Anterior cingulate cortex (tissue), 58 donors: ENCODE measurements at places on chromosomes 5 and 9.

DNA sequence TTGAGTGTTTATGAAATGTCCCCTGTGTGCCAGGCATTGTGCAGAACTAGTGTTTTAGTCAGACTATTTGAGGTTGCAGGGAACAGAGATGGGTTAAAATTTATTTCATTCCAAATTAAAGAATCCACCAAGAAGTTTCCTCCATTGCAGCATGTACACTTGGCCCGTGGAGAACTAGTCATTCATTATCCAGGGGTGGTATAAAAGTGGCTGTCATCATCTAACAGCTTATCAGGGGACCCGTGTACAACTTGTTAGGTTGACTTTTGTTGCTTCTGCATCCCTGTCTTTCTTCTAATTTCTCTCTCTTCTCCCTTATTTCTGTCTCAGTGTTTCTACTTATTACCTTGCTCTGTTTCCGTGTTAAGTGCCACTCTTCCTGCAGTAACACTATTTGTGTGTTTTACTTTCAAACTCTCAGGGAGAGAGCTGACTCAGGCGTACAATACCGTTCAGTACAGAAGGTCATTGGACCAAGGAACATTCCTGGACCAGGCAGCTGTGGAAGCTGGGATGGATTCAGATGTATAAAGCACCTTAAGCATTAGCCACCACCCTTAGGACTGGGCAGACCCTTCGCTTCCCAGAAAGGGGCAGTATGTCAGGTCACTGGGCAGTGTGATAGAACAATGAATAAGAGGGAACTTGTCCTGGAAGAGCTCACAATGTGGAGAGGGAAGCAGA, 36.1 kb downstream of the MAP3K1 start:
- no peak for DNase-seq

DNA sequence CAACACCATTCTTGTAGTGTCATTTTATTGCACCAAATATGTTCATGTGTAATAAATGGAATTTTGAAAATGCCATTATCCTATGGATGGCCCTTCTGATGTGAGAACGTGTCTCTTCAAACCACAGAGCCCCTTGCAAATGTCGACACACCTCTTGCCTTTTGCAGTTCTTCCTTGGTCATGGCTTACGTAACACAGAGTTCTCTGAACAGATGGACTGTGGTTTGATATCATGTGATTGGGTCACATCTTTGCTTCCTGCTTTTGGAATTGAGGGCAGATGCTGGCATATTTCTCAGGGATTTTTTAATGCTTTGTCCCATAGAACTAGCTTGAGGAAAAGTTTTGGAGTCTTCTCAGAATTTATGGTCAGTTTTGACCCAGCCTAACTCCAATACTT, 4.6 kb downstream of the TGFBR1 start:
- no peak for DNase-seq

GRCh38 chr5:62814991-62815390, 236.4 kb downstream of the LRRC70 start:
- DNase-seq = no peak

- no peak for DNase-seq
Observed at GRCh38 chr9:134071149-134071548, 3.3 kb upstream of the BRD3 start.

DNA sequence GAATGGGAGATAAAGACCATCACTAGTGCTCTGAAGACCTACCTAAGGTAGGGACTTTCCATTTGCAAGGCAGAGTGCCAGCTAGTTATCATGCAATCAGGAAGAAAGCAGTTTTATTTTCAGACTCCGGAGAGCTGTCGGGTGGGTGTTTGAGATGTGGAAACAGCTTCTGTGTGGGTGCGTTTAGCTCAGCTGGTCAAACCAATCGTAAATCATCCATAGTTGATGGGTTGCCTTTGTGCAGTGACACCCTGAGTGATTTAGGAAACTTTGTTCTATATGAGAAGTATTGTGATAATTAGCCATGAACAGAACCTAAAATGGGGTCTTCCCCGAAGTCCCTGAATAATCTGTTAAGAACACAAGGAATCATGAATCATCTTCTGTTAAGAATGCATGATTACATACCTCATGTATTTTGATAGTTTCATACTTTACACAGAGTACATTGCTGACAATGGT, 284.3 kb downstream of the ARHGAP26 start:
- peak; percentile 40 for DNase-seq

DNA sequence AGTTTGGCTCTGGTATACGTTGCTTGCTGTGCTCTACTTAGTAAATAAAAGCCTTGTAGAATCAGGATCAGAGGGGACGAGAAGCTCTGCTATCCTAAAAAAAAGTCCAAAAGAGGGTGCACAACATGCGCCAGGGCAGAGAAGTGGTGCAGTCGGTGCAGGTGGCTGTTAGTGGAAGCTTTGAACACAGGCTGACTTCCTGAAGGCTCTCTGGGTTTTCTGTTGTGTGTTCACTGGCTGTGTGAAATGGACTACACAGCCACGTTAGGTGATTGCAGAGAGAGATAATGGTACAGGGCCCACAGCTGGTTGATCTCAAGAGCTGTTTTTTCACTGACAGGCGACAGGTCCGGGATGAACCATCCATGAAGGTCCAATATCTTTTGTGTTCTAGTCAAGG, 167.4 kb downstream of the TMEM167A start:
- DNase-seq = no peak

- DNase-seq = no peak
Observed at GRCh38 chr9:3243683-3244082, 282.1 kb downstream of the RFX3 start.

GRCh38 chr5:1975406-1975715, 92.6 kb upstream of the IRX4 start:
- DNase-seq = no peak

DNA sequence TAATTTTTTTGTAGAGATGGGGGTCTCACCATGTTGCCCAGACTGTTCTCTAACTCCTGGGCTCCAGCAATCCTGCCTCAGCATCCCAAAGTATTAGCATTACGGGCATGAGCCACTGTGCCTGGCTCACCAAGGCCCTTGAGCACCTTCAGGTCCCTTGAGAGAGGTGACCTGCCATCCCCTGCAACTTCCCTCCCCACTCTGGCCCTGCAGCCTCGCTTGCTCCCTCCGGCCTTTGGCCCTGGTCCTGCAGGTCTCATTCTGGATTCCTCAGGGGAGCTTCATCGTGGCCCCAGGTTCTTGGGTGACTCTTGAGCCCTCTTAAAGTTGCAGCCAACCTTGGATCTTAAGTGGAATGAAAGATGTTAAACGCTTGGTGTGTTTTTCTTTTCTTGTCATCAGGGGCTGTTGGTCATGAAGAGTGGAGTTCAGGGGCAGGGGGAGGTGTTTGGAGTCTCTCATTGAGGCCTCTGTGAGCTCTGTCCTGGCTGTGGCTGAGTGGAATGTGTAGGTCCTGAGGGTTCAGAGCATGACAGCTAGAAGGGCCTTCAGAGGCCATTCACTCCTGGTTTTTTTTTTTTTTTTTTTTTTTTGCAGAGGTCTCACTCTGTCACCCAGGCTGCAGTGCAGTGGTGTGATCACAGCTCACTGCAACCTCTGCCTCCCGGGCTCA, 33.0 kb downstream of the PPARGC1B start:
- no peak for DNase-seq

DNA sequence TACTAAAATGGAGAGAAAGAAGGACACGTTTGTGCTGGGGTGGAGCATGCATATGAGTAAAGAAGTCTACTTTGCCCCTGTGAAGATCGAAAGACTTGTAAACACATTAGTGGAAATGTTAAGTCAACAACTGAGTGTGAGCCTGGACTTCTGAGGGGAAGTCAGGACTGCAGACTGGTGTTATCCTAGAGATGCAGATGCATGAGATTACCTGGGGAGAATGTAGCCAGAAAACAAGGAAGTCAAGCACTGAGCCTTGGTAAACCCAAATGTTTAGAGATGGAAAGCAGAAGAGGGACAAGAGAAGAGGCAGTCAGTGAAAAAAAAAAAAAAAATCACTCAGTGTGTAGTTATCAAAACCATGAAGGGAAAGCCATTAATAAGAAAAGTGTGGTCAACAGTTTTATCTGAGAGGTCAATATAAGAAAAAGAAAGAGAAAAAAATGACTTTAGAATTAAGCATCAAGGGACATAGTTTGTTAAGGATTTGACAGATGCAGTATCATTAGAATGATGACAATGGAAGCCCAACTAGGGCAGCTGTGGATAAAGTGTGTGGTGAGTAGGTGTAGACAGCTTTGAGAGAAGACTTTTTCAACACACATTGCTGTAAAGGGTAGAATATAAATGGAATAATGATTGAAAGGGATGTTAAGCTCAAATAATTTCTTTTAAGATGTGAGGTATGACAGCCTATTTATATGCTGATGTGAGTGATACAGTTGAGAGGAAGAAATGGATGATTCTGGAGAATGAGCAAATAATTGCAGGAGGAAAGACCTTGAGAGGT, 22.2 kb downstream of the JAKMIP2 start:
- DNase-seq = no peak

- DNase-seq = no peak
Observed at GRCh38 chr9:13575558-13575957, 296.1 kb upstream of the MPDZ start.

DNA sequence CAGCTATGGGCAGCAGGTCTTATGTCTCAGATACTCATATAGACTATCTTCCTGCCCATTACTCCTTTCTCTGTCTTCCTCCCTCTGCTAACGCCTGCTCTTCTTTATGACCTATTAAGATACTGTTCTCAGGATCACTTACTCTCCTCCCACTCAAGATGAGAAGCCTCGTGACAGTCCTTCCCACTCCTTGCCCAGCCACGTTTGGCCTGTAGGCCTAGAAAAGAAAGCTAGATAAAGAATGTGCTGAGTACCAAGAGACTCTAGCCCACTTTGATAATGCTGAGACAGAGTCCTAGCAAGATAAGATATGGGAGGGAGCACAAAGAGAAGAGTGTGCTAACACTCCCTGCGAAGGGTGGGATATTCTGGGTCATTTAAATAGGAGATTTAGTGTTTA, 6.8 kb upstream of the DENND4C start:
- no peak for DNase-seq

DNA sequence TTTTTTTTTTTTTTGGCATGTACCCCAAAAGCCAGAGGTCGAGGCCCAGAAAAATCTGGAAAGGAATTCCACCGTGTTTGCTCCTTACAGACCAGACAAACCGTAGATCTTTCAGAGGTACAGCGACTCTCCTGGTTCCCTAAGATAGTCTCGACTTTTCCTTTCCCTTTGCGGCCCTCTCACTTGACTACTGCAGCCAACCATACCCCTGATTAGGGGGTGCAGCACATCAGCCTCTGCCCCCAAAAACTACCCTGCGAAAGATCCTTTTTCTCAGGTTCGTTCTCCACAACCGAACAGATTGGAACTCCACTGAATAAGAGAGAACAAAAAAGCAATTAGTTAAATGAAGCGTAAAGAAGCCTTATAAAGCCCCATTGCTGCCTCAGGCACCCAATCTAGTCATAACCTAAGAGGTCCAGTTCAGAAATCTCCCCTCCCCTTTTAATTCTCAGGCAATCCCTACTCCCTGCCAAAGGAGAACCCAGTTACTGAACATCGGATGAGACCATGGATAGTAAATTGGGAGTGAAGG, 379 bp upstream of the TICAM2 start:
- peak; percentile 50 for DNase-seq

GRCh38 chr5:6159832-6160430, 218.4 kb downstream of the MED10 start:
- no peak for DNase-seq

GRCh38 chr9:116260531-116260930, 106.9 kb downstream of the PAPPA start:
- no peak for DNase-seq

GRCh38 chr5:79834098-79834753, 144.6 kb downstream of the CMYA5 start:
- no peak for DNase-seq

- DNase-seq = no peak
Observed at GRCh38 chr9:127078988-127079387, 43.4 kb downstream of the ANGPTL2 start.

DNA sequence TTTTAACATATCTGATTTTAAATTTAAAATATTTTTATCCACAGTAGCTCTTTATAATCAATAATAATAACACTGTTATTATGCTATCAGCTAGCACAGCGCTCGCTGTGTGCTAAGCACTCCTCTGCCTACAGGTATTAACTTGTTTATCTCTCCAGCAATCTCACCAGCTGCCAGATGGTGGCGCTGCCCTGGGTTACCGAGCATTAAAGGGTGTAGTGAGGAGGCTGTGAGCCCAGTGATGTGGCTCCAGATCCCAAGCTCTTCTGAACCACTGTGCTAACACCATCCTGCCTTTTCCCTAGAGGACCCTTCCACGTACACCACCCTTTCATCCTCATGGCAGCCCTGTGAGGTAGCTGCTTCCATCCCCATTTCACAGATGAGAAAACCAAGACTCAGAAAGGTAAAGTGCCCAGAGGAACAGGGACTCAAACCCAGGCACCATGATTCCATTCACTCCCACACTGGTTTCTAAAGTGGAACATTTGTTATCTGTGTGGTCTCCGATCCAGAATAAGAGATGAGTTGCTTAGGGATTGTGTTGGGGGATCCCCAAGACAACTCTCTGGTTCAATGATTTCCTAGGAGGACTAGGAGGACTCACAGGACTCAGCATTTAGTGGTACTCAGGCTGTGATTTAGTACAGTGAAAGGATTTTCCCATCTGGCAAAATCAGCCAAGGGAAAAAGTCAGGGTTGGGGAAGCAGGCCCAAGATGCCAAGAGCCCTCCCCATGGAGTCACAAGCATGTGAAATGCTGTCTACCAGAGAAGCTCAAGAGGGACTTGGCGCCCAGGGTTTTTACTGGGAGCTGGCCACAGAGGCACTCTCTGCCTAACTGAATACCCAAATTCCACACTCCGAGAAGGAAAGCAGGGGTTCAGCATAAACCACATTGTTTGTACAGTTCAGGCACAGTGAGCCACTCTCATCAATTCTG, 7.0 kb downstream of the IGFBPL1 start:
- no peak for DNase-seq

DNA sequence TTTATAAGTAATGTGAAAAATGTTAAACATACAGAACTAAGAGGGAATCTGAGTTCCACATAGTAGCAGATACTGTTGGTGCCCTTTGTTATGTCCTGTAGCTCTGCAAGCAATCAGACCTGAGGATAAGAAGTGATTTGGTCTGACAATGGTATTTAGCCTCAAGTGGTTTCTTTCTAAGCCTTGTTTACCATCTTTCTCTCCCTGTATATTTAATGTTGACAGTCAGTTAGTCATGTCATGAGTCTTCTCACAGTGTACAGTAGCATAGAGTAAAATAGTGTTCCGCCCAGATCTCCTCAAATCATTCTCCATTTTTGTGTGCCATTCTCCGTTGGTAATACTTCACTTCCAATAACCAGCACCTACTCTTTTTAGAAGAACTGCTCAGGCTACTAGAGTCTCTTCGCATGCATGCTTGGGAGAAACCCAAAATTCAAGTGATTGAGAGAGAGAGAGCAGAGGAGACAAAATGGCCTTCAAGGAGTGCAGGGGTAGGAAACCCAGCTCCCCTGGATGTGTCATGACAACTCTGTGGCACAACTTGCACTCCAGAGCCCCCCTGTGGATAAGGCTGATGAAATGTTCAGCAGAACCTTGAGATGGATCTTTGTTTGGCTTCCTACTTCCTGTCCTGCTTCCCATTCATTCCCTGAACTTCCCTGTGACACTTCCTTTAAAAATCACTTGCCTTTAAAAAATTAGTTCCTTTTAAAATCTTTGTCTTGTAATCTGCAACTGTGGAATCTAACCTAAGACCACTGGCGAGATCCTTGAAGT, 129.2 kb upstream of the FST start:
- DNase-seq = no peak
